ENCODE measurements at places on chromosomes 12 and 14.

DNA sequence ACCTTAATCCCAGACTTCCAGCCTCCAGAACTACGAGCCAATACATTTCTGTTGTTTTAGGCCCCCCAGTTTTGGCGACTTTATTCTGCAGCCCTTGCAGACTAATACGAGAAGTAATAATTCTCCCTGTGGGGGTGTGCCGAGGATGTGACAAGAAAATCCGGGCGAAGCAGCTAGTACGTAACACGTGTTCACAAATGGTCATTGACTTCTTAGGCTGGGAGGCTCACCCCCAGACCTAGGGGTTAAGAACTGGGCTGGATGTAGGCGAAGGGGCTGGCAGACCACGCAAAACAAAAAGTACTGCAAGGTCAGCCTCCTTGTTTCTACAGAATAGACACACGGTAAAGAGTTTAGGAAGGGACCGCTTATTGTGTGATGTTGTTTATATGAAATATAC is 69.8 kb upstream of the ESRRB start:
- DNase-seq, result no peak

DNA sequence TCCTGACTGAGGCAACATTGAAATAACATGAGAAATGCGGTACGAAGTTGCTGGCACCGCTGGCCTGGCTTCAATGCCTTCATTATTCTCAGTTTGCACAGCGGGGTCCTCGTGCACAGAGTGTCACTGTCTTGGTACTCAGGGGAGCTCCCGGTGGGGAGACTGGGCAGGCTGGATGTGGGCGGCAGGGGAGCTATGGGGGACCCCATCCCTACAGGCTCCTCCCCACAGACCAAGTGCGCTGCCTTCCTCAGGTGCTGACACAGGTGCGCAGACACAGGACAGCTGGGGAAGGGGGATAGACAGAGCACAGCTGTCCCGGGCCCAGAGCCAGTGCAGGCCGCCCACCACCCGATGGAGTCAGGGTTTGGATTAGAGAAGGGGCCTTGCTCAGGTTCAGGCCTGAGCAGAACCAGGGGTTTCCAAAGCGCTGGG is 270.1 kb downstream of the ADGRD1 start:
- DNase-seq, result no peak

DNA sequence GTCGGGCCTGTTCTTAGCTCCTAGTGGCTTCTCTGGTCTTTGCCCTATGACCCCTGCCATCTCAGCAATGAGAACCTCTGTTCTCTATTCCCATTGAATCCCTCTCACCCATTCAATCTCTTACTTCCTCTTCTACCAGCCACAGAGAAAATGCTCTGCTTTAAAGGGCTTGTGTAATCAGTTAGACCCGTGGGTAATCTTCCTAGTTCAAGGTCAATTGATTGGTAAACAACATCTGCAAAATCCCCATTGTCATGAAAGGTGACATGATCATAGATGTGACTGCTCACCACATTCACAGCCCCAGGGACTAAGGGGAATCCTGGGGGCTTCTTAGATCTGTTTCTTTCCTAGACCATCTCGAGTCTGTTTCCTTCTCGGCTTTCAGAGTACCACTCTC is 7.2 kb upstream of the CCDC197 start:
- DNase-seq, result no peak

GRCh38 chr12:100868487-100868886 is 73.9 kb downstream of the ANO4 start:
- no peak for DNase-seq

DNA sequence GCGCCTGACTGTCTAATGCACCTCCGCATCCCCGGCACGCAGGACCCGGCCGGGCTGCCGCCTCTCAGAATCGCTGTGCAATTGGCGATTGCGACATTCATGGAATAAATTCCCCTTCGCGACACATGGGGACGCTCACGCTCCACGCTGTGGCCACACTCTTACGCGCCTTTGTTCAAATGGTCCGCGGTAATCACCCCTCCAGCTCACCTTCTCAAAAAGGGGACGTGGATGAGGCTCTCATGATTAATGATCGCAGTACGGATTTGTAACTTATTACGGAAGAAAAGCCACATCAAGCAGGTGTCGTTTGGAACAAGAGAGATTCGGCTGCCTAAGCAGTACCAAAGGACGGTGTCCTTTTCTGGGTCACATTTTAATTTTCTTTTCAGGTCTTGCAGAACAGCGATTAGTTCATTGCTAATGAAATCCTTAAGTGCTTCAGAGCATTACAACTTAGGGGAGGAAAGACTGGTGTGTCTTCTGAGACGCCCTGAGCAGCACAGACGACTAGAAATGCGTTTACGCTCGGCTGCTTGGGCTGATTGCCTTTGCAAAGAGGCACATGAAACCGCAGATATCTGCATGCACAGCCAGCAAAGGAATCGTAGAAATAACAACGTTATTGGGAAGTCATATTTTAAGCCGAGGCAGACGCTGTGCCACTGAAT is 37.3 kb upstream of the ADGRD1 start:
- DNase-seq, result no peak

- no peak for DNase-seq
Measured at GRCh38 chr12:108255252-108255602, 83.9 kb downstream of the CMKLR1 start.

DNA sequence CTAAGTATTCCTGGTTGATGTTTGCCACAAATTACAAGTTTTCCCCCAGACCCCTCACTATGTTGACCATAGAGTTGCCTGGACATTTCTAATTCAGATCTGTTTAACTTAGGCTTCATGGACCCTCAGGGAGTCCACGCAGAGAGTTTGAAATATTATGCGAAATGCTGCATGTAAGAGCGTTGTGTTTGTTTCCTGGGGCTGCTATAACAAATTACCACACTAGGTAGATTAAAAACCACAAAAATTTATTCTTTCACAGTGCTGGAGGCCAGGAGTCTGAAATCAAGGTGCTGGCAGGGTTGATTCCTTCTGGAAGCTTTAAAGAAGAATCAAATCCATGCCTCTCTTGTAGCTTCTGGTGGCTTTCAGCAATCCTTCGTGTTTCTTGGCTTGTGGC is 177.9 kb upstream of the KITLG start:
- no peak for DNase-seq

DNA sequence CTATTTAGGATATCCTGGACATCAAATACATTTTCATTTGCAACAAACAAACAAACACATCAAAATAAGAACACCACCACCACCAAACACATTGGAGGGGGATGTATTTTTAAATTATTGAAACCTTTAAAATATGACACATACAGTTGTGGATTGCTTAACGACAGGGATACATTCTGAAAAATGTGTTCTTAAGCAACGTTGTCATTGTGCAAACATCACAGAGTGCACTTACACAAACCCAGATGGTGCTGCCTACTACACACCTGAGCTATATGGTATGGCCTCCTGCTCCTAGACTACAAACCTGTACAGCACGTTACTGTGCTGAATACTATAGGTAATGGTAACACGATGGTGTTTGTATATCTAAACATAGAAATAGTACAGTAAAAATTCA is 19.4 kb downstream of the PYGL start:
- DNase-seq, result no peak

- DNase-seq, result no peak
Measured at GRCh38 chr12:2453076-2453760, 341.6 kb upstream of the FKBP4 start.

DNA sequence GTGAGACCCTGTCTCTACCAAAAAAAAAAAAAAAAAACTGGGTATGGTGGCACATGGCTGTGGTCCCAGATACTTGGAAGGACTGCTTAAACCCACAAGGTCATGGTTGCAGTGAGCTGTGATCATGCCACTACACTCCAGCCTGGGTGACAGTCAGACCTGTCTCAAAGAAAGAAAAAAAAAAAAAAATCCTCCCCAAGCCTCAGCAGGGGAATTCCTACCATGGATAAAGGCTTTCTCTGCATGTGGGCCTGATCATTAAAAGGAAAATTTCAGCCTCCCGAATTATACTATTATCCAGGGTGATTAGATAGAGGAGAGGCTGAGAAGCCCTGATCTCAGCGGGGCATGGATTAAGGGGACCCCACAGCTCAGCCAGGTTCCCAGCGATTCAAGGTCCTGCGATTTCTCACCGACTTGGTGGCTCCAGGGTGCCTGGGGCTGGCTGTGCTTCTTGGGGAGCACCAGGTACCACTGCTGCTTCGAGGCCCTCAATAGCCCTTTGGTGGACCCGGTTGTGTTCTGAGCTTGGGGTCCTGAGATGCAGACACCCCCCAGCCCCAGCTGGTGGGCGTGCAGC is 5.6 kb downstream of the SH2B3 start:
- peak; percentile 54 for DNase-seq

- no peak for DNase-seq
Measured at GRCh38 chr14:91387951-91388381, 29.7 kb downstream of the CCDC88C start.

GRCh38 chr12:25775968-25776367 is 182.5 kb upstream of the RASSF8 start:
- DNase-seq, result no peak

- peak; percentile 2 for DNase-seq
Measured at GRCh38 chr14:104395276-104395675, 184.3 kb upstream of the C14orf180 start.

DNA sequence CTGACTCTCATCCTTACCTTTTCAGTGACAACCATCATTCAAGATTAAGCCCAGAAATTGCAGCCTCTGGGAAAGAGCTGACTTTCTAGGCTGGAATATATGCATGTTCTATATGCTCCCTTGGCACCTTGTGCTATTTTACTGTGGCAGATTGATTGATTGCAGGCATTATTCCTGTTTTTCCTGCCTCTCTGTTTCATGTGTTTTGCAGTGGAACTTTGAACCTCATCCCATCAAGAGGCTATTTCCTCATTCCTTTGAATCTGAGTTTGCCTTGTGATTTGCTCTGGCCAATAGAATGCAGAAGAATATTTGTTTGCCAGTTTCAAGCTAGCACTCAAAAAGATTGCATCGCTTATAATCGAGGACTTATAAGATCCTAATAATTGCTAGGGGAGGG is 174.8 kb upstream of the DCN start:
- no peak for DNase-seq

GRCh38 chr12:94122591-94122990 is 25.8 kb upstream of the PLXNC1 start:
- no peak for DNase-seq

GRCh38 chr12:19659501-19659900 is 220.2 kb downstream of the AEBP2 start:
- no peak for DNase-seq

- no peak for DNase-seq
Measured at GRCh38 chr12:48716168-48716492, 377 bp downstream of the CCNT1 start.

DNA sequence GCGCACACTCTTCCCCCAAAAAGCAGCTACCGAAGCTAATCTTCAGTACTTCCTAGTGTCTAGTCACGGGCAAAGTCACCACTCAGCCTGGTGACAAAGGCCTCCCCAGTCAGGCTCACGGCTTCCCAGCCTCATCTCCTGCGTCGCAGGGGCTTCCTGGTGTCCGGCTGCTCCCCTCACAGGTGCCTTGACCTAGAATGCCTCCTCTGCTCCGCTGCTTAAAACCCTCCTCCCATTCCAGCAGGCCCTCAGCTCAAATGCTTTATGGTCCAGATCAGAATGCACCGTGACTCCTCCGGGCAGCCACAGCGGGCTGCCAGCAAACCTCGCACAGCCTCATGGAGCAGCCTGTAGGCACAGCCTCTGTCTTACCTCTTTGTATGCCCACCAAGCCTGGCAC is 53.1 kb downstream of the PRIMA1 start:
- DNase-seq, result no peak

DNA sequence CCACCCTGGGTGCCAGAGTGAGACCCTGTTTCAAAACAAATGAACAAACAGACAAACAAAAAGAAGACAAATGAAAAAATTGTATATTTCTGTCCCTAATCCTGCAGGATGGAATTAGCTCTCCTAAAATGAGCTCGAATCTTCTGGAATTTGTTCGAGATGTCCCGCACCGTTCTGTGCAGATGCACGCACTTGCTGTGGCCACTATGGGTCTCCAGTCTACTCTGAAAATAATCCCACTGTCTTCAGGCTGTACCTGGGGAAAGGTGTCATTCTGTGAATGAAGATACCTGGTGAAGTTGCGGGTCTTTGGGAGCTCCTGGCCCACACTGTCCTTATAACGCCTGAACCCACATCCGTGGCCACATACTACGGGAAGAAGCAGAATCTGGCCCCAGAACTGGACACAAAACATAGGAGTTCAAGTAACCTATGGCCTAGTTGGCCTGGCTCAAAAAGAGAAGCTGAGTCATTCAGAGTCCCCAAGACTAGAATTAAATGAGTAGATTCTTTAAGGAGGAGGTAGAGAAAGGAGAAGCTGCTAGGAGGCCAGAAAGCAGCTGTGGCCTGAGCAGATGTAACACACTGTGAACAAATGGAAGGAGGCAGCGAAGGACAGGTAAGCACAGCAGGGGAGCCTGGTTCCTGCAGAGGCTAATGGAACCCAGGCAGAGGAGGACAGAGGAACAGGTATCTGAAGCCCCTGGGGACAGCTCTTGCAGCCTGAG is 108.6 kb downstream of the FOXN3 start:
- no peak for DNase-seq

DNA sequence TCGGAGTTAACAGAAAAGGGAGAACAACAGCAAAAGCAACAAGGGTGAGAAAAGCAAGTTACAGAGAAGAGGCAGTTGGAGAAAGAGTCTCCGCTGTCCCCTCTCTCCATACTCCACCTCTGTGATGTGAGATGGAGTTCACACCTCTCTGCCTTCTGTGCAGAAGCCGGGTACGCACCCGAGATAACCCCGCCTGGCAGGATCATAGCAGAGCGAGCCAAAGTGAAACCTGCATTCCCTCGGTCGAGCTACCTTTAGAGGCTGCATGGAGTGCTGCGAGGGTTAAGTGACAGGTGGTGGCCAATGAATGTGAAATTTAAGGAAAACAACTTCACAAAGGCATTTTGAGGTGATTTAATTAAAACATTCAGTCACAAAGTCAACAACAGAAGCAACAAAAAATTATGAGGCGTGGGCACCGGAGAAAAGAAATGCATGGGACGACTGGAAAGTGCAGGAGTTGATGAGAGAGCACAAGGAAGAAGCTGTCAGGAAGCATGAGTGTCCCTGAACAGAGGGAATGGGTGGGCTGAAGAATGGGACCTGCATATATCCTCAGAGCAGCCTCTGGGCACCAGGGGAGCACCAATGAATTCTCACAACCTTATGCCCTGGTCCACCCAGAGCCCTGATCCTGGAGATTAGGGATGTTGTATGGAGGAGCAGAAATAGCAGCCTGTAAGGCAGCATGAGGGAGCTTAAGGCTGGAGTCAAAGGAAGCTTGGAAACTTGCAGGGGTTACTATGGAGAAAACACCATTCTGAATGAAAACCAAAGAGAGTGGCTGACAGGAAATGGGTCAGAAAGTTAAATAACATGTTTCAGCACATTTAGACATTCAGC is 208.3 kb downstream of the EMP1 start:
- DNase-seq, result no peak

DNA sequence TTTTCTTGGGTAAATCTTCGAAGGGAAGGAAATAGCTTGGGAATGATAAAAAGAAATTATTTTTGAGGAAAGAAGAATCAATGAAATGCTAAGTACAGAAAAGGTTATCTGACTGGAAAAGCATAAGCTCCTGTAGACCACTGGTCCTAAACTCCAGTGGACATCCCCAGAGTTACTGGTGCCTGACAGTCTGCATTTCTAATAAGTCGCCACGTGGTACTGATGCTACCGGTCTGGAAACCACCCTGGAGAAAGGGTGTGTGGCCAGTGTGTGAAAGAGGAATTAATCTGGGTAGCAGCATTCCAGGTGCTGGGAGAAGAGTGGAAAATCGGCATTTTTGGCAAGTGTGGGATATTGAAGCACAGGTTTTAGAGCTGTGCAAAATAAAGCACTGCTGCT is 73.3 kb downstream of the FBXW8 start:
- DNase-seq, result no peak

- no peak for DNase-seq
Measured at GRCh38 chr14:72980863-72981262, 46.0 kb downstream of the ZFYVE1 start.

Data from CD4-positive, alpha-beta T cell treated with Interleukin-15 for 4 hours (primary cell).